ENCODE measurements at places on chromosomes 6 and 20.
A peak's percentile ranks its signal among the peaks of the same experiment; 100 is the strongest.

DNA sequence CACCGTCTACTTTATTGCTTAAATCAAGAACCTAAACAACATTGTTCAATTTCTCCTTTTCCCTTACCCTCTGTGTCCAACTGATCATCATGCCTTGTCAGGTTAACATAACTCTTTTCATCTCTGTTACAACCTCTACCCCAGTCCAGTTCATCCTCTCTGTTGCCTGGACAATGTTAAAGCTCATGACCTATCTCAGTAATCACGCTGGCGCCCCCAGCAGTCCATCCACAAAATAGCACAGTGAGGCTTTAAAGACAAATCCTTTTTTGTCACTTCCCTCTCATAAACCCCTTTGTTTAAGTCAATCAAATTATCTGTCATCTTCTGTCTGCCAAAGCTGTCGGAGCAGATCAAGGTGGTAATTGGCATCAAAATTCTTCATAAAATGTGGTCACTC is 140.1 kb downstream of the QKI start:
- peak; percentile 6 for DNase-seq

DNA sequence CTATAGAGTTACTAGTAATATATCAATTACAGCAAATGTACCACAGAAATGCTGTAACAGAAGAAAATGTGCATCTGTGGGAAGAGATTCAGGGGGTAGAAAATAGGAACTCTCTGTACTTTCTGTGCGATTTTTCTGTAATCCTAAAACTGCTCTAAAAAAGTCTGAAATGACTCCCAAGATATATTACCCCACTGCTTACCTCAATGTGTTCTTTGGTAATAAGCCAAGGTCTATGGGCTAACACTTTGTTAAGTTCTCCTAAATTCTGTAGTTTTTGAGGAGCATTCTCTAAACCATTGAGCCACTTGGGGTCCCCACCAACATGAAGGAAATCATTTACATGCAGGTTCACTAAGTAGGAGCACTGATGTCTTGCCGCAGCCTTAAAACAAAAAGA is 94.4 kb downstream of the SESN1 start:
- no peak for DNase-seq

- no peak for DNase-seq
Observed at GRCh38 chr6:139690007-139690406, 315.6 kb upstream of the CITED2 start.

- DNase-seq = no peak
Observed at GRCh38 chr20:14569641-14570040, 232.2 kb upstream of the FLRT3 start.

GRCh38 chr6:125197795-125198269 is 44.3 kb downstream of the TPD52L1 start:
- DNase-seq = no peak

- DNase-seq = peak; percentile 74
Observed at GRCh38 chr20:32678948-32679347, 5.2 kb upstream of the C20orf203 start.

- no peak for DNase-seq
Observed at GRCh38 chr6:148678682-148679081, 68.1 kb upstream of the UST start.

GRCh38 chr6:36625158-36625919 is 31.2 kb downstream of the SRSF3 start:
- peak; percentile 52 for DNase-seq

GRCh38 chr6:144893680-144894151 is 608.6 kb downstream of the UTRN start:
- DNase-seq = no peak

DNA sequence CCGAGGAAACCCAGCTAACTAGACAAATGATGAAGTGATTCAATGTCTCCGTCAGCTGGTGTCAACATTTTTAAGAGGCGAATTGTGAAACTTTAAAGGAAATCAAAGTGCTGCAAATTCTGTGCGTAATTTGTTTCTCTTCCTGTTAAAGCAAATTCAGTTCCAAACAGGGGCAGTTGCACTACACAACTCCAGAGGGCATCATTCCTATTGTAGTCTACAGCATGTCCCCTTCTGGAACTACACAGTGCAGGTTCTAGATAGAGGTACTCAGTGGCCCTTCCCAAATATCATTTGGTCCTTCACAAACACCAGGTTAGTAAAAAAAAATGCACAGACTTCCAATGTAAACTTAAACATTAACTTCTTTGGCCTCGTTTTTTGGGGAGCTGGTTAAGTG is 38.3 kb upstream of the SMLR1 start:
- no peak for DNase-seq

DNA sequence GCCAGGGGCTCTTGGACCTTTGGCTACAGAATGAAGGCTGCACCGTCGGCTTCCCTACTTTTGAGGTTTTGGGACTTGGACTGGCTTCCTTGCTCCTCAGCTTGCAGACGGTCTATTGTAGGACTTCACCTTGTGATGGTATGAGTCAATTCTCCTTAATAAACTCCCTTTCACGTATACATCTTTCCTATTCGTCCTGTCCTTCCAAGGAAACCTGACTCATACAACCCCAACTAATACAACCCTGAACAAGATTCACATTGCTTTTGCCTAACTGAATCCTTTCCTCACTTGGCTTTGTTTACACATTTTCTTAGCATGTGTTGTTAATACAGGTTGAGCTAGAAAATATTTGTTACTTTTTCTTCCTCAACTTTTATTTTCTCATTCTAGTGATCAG is 21.9 kb downstream of the TBXT start:
- DNase-seq = no peak

- DNase-seq = no peak
Observed at GRCh38 chr6:136703331-136703865, 88.9 kb downstream of the MAP3K5 start.

DNA sequence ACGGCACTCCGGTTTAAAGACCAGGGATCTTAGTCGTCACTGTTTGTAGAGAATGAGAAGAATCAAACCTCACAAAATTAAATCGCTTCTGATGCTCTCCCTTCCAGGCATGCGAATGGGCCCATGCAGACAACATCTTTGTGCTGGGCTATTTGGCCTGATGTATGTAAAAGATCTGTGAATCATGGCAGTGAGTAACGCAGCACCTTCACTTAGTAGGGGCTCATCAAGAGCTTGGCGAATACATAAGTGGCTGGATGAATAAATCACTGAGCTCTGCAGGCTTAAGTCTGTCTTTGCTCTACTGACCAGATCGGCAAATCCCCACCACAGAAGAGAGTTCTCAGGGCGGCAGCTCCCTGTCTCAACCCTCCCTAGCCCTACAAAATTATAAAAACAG is 44.8 kb upstream of the AFDN start:
- no peak for DNase-seq

GRCh38 chr6:123875784-123876183 is 72.1 kb downstream of the NKAIN2 start:
- no peak for DNase-seq

DNA sequence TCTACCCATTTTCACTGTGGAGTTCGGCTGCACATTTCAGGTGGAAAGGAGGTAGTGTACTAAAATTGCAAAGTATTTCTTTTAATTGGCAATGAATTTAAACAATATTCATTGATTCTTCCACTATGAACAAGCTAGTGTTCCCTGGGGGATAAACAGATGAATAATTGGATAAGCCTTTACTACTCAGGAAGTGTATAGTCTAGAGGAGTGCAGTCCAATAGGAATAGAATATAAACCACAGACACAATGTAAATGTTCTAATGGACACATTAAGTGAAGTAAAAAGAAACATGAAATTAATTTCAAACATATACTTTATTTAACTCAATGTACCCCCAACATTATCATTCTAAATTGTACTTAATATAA is 28.7 kb downstream of the SGK1 start:
- no peak for DNase-seq

- DNase-seq = no peak
Observed at GRCh38 chr6:34491091-34491430, 25.2 kb downstream of the PACSIN1 start.

- DNase-seq = no peak
Observed at GRCh38 chr6:104788400-104788799, 71.3 kb downstream of the HACE1 start.

DNA sequence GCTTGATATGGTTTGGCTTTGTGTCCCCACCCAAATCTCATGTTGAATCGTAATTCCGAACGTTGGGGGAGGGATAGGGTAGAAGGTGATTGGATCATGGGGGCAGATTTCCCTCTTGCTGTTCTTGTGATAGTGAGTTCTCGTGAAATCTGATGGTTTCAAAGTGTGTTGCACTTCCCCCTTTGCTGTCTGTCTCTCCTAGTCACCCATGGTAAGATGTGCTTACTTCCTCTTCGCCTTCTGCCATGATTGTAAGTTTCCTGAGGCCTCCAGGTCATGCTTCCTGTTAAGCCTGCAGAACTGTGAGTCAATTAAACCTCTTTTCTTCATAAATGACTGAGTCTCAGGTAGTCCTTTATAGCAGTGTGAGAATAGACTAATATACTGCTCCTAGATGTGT is 19.9 kb downstream of the PFDN4 start:
- no peak for DNase-seq

DNA sequence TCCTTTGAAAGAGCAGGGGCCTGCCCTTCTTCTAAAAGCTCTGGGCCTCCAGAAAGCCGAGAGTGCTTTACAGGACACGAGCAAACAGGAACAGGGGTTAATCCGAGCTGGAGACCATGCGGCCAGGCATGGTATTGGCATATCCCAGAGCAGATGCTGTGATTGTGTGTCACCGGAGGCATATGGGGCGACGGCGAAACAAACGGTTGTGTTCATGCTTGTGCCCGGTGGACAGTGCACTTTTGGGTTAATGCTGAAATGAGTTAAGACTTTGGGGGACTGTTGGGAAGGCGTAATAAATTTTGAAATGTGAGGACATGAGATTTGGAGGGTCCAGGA is 1088.7 kb upstream of the DEFB115 start:
- DNase-seq = no peak

DNA sequence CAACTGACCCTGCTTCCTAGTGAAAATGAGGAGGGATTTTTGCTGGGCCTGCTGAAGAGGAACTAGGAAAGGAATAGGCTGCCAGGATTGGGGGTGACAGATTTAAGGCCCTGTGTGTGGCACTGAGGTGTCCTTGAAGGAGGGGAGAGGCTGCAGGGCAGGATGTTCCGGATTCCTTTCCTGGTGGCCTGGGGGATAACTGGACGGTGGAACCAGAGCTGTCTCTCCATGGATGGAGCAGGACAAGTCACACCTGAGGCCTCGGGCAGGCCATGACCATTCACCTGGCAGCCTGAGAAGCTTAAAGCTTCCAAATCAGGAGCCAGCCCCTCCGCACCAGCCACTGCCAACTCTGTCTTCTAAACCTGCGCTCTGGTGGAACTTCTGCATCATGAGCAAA is 56.0 kb upstream of the SLC22A23 start:
- no peak for DNase-seq

- DNase-seq = no peak
Observed at GRCh38 chr6:134849920-134850447, 99.9 kb downstream of the ALDH8A1 start.

GRCh38 chr6:112173221-112173804 is 81.1 kb downstream of the LAMA4 start:
- no peak for DNase-seq
